ENCODE measurements at places on chromosomes 13 and 19.

GRCh38 chr13:110341445-110342244 lies 34.6 kb downstream of the COL4A2 start:
- no peak for DNase-seq

- DNase-seq = no peak
Observed at GRCh38 chr13:102914339-102914930, 68.6 kb downstream of the ERCC5 start.

GRCh38 chr19:2533072-2533425 lies 57.1 kb downstream of the GADD45B start:
- no peak for DNase-seq

DNA sequence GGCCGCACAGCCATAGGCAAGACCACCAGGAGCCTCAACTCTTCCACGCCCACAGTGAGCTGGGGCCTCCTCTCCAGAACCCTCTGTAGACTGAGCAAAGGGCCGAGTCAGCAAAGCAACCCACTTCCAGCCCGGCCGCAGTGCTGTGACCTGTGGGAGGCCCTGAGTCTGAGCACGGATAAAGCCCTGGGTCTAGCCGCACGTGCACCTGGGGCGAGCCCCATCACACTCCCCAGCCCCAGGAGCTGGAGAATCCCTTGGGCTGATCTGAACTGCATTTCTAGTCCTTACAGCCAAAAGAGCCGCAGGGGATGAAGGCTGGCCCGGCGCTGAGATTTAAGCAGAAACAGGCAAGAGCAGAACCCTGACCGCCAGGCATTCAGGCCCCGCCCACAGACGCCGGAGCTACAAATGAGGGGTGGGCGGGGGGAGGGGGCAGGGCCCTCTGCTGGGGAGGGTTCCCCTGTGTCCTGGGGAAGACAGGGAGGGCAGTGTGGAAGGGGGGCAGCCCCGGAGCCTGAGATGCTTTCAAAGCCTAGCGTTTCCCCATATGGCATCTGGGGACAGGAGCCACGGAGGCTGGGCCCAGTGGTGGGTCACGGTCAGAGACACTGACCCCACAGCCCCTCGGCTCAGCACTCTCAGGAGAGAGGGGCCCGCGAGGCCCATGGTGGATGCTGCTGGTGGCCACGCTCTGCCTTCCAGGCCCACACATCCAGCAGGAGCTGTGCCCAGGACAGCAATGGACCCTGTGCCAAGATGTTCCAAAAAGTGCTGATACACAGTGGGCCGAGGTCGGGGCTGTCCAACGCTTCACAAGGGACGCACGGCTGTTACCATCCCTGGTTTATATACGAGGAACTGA lies 4.9 kb downstream of the TMEM259 start:
- DNase-seq = no peak

DNA sequence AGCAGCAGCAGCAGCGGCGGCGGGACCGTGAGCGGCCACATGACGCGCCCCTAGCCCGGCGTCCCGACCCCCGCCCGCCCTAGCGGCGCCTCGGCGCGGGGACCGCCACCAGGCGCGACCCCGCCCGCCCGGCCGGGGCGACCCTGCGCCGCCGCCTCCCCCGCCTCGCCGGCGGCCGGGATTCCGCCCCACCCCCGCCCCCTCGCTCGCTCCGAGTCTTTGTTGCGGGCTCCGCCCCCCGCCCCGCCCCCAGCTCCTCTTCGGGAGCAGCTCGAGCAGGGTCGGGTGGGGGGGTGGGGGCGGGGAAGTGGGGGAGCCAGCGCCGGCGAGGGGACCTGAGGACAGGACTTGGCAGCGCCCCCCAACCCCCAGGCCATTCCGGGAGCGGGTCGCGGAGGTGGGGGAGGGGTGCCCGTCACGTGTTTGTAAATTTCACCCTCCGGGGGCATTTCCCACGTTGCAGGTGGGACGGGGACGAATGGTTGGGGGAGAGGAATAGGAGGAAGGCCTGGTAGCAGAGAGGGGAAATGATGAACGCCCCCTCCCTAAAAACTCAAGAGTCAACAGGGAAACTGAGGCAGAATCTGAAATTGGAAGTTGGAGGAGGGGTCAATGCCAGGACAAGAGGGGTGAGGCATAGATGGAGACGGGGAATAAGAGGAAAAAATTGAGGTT lies at the start of gene OLFM2:
Gene OLFM2, minus strand, starts transcription at position 190 of the 675 bp plus-strand sequence. Its CDS starts 149 bp downstream, at position 41.
- no peak for DNase-seq

DNA sequence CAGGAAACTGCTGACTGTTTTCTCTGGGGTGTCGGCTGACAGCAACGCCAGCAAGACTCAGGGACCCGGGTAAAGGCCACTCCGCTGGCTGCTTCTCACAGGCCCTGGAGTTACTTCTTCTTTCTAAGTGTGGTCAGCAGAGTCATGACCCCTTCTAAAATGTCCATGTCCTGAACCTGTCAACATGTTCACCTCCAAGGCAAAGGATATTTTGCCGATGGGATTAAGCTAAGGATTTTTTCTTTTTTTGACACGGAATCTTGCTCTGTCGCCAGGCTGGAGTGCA lies 7.9 kb downstream of the PEX11G start:
- DNase-seq = no peak

- DNase-seq = peak; percentile 66
Observed at GRCh38 chr19:36605101-36605876, at the start of gene ZNF382. TSS of gene ZNF382 (plus strand) at chr19:36605313. CDS start at chr19:36609915, 4,602 bp downstream.

DNA sequence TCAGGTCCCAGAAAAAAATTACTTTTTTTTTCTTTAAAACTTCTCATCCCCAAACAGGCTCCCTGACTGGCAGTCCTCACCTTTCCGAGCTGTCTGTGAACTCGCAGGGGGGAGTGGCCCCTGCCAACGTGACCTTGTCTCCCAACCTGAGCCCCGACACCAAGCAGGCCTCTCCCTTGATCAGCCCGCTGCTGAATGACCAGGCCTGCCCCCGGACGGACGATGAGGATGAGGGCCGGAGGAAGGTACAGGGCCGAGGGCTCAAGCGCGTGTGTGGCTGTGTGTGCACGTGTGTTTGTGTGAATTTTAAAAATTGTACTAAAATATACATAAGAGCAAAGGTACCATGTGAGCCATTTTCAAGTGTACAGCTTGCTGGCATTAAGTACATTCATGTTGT lies 167.6 kb downstream of the STK24 start:
- no peak for DNase-seq

- no peak for DNase-seq
Observed at GRCh38 chr19:53787266-53787665, 36.8 kb downstream of the NLRP12 start.

GRCh38 chr13:78772933-78773332 lies 114.0 kb upstream of the OBI1 start:
- DNase-seq = no peak

DNA sequence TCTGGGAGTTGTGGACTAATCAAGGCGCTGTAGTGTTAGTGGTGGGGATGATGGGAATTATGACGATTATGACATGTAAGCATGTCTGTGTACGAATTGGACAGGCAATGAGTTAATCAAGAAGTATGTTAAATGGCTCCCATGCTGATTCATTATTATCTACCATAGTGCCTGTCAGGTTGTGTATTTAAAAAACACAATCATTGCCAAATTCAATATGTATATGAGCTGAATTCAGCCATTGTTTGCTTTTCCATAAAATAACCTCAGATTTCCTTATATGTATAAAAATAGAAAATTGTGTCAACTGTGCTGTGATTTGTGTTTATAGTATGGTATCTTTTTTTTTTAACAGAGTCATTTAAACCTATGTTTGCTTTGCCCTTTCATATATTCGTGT lies 37.1 kb downstream of the PCCA start:
- DNase-seq = no peak

GRCh38 chr13:106372199-106373155 lies 163.0 kb downstream of the EFNB2 start:
- DNase-seq = no peak

- no peak for DNase-seq
Observed at GRCh38 chr19:49491030-49491803, 3.8 kb downstream of the RPL13A start.

- DNase-seq = no peak
Observed at GRCh38 chr13:29170436-29171082, 350.4 kb downstream of the MTUS2 start.

DNA sequence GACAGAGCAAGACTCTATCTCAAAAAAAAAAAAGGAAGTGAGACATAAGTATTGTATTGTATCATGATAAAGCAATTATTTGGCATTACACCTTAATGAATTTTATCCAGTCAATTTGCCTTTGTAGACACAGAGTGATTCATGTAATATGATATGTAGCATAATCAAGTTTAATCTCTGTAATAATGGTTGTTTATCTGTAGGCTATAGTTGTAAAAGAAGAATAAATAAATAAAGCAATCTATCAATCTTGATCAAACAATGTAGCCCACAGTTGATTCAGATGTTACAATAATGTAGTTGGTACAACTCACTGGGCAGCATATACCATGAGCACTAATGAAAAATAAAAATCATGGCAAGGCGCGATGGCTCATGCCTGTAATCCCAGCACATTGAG lies 28.5 kb upstream of the CEACAM20 start:
- DNase-seq = no peak

GRCh38 chr13:109790086-109790485 lies 3.7 kb upstream of the IRS2 start:
- DNase-seq = no peak

DNA sequence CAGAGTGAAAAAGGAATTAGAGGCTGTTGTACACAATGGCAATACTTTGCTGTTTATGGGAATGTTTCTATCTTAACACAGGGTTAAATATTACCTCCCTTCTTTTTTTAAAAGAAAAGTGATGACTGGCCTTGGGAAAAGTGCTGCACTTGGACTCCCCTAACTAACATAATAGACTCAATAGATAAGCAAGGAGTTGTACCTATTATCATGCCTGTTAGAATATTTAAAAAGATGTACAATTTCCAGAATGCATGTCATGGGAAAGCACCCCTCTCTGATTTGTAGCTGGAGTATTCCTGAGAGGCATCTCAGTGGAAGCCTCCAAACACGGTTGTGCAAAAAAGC lies 79.3 kb upstream of the GPC6 start:
- no peak for DNase-seq

DNA sequence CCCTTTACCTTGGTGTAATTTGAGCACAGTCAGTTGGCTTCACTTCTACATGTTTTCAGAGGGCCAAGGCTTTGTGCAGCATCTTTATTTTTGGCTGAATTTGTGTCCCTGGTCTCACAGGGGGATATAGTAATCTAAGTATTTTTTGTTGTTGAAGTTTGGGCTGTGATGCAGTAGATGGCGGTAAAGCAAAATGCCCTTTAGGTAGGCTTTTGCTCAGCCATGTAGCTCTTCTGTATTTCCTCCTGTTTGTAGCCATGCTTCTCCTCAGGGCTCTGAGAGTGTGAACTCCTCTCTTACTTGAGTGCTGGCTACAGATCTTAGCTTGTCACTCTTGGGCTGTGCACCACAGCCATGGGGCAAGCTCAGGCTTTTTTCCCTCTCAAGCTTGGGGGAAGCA lies 328.6 kb downstream of the SLITRK5 start:
- no peak for DNase-seq

GRCh38 chr13:46595136-46595884 lies 42.3 kb downstream of the LRCH1 start:
- DNase-seq = no peak

DNA sequence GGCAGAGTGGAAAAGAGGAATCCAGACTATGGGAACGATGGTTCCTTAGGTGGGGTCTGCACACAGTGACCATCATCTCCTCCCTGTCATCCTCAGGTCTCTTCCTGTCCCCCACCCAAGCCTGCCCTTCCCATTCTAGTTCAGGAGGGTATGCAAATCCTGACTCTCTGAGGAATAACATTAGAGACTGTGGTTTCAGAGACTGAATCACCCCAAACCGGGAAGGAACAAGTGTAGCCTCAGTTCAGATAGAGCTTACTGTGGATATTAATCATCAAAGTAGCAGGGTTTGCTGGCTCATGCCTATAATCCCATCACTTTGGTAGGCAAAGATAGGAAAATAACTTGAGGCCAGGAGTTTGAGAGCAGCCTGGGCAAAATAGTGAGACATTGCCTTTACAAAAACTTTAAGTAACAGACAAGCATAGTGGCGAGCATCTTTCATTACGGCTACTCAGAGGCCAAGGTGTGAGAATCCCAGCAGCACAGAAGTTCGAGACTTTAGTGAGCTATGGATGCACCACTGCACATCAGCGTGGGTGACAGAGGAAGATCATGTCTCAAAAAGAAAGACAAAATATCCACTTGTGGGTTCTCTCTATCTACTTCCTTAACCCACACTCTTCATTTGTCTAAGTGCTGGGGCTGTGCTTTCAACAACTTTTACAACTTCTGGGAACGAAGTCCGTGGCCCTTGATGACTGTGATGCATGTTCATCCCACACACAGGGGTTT lies 19.3 kb upstream of the LGALS13 start:
- DNase-seq = no peak

DNA sequence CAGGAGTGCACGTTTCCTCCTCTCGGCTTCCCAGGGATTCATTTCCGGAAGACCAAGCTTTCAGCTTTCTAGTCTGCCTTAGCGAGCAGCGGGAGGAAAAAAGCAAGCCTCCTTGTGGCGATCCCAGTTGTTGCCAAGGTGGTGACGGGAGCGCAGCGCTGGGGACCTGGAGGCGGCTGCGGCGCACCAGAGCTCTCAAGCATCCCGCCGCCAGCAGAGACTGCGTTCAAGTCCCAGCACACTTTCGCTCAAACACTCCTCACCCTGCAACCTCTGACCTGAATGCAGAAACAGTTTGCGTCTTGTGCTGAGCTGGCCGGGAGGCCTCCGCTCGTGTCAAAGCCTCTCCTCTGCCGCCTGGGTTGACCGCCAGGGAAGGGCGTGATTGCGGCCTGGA lies 4.9 kb downstream of the GSX1 start:
- DNase-seq = no peak

DNA sequence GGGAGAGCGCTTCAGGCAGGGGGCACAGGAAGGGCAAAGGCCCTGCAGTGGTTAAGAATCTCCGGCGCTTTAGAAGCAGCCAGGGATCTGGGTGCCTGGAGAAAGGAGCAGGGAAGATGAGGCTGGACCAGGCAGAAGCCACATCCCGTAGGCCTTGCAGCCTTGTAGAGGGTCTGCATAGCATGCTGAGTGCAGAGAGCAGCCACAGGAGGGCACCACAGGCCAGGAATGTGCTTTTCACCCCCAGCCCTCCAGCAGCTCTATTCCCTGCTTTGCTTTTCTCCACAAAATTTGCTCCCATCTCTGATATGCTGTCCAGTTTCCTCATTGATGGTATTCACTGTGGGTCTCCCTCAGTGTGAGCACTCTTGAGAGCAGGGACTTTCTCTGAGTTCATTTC lies 5.7 kb downstream of the WDR62 start:
- no peak for DNase-seq

DNA sequence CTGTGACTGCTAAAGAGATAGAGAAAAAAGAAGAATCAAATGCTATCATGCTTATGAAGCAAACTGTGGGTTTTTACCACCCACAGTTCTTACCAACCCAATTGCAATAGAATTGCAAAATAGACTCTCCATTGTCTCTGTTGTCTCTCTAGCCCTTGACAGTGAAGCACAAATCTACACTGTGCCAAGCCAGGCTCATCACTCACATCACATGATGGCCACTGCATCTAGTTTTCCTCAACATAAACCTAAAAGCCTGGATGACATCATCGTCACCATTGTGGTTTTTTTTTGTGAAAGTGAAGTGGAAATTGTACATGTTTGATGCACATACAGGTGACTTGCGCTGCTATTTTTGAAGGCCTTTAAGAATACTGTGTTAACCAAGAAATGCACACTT lies 56.1 kb downstream of the KL start:
- DNase-seq = no peak
